ENCODE measurements at places on chromosomes 13 and 19.
A peak's percentile ranks its signal among the peaks of the same experiment; 100 is the strongest.

DNA sequence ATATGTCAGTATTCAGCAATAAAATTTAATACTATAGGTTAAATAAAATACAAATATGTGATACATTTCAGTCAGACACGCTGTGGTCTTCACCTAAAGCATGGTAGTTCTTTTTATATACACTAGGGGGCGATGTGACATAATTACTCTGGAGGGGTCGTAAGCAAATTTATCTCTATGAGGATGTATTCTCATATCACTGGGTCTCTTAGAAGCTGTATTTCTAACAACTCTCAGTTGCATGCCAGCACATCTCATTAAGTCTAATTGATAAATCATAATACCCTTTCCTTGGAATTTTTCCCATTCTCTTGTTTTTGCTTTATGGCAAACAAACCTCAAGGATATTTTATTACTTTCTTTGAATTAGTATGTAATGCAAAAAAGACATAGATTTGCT is 3.9 kb upstream of the PCDH17 start:
- DNase-seq, result peak; percentile 49

- no peak for DNase-seq
Measured at GRCh38 chr19:48968179-48968661, 3.1 kb downstream of the FTL start.

GRCh38 chr19:13700621-13701020 is 63.7 kb upstream of the MRI1 start:
- DNase-seq, result no peak

DNA sequence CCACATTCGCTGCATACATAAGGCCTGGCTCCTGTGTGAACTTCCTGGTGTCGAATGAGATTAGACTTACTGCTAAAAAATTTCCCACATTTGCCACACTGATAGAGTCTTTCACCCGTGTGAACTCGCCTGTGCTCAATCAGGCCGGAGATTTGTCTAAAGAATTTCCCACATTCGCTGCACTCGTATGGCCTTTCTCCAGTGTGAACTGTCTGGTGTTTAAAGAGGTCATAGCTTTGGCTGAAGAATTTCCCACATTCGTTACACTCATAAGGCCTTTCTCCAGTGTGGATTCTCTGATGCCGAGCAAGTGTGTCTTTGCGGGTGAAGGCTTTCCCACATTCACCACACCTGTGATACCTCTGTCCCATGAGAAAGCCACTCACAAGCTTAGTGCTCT is 6.5 kb downstream of the ZNF671 start:
- no peak for DNase-seq

- DNase-seq, result no peak
Measured at GRCh38 chr19:1907563-1908363, 2.6 kb downstream of the ADAT3 start.

DNA sequence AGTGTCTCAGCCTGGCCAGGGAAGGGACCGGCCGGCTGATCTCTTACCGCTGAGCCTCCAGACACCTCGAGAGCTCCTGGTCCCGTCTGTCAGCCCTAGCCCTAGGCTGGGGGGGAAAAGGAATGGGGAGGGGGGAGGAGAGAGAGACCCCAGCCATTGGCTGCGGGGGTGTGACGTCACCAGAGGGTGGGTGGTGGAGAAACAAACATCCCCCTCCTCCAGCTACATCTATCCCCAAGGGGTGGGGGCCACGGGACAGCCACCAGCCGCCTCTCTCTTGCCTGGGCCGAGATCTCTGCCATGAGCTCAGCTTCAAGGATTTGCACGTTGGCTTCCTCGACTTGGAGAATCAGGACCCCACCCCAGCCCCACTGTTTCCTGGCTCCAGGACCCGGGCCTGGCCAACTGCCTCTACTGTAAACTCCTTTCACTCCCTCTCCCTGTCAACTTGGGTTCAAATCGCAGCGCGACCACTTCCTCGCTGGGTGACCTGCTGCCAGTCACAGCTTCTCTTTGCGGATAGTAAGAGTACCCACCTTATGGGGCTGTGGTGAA is at the start of gene PRX:
TSS of gene PRX (minus strand) at position 88 of the 555 bp plus-strand sequence. CDS start 5,446 bp downstream, outside the sequence.
- peak; percentile 51 for DNase-seq

DNA sequence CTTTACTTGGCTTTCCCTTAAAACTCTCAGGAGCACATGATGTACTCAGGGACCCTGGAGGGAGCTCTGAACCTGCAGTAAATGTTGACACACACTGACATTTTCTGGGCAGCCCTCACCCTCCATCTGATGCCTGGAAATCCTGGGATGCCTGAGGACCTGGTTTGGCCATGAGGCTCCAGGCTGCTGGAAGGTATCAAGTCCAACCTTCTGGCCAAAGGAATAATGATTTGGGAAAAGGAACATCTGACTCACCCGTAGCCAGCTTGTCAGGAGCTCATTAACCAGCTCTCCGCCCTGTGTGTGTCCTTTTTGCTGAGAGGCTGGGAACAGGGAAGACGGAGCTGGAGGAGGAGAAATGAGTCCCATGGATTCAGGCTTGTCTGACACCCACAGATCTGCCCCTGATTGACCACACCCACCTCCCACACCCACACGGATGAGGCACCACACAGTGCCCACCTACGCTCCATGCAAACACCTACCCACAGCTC is 10.3 kb downstream of the ZNF558 start:
- DNase-seq, result no peak

- no peak for DNase-seq
Measured at GRCh38 chr13:99800011-99800410, 171.6 kb downstream of the ZIC5 start.

GRCh38 chr13:94702181-94703041 is 9.9 kb downstream of the SOX21 start:
- no peak for DNase-seq

GRCh38 chr19:5492635-5493409 is 37.6 kb downstream of the ZNRF4 start:
- DNase-seq, result no peak

- no peak for DNase-seq
Measured at GRCh38 chr19:15241259-15241910, 9.1 kb upstream of the EPHX3 start.

DNA sequence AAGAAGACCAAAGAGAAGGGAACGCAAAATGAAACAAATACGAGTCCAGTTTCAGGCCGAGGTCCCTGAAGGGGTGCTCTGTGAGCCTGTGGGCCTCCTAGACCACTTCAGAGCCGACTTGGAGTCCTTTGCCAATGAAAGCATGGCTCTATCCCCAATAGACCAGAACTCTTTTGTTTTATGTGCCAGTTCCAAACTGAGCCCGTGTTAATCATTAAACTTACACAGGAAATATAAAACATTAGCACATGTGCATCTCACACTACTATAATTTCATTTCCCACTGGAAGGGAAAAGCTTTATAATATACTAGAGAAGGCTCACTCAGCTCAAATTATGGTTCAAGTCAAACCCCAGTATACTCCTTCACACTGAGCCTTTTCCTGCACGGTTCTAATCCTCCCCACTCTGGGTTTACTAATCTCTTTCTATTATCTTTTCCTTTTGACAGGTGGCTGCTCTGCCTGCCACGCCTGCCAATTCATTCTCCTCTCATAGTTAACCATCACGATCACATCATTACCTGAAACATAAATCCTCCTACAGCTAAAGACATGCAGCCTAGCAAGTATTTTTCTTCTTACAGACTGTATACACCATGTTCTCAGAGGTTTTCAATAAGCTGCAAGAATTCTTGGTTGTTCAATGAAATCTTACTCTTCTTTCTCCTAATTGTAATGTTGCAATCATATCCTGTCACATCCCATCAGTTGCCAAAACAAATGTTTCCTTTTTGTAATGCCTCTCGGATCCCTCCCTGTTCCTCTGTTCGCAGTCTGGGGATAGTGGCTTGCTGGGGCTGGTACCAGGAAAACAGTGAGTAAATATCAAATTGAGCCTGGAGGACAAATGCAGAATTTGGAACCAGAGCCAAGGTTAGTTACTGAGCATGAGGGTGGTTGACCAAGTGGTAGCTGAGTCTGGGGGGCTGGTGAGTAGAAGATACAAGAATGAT is 18.8 kb upstream of the WASF3 start:
- DNase-seq, result no peak

DNA sequence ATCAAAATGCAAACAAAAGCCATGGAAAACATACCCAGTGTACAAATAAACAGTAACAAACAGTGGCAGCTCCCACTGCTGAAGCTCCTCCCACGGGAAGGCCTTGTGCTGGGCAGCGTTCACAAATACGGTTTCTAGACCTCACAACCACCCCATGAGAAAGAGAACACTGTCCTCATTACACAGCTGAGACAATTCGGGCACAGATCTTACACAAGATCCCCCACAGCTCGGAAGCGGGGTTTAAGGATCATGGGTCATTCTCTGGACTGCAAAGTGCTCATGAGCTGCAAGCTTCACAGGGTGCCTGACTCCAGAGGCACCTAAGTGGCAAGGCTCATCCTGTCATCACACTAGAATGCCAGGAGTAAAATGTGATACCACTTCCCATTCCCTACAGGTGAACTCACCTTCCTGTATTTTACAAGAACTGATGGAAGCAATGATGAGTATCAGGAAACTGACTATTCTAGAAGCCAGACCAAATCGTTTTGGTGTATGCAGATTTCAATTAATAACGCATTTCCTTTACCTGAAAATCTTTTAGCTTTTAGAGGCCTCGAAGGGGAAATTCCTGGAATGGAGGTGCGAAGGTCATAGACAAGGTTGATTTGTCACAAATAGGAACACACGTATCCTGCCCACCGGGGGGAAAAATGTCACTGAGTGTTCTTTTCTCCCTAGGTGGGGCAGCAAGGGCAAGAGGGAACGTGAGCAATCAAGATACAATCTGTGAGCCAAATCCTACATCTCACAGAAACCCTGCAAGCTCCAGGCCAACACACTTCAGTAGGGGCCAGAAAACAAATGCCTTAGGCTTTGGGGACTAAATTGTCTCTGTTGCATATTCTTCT is 41.2 kb downstream of the STK24 start:
- no peak for DNase-seq

DNA sequence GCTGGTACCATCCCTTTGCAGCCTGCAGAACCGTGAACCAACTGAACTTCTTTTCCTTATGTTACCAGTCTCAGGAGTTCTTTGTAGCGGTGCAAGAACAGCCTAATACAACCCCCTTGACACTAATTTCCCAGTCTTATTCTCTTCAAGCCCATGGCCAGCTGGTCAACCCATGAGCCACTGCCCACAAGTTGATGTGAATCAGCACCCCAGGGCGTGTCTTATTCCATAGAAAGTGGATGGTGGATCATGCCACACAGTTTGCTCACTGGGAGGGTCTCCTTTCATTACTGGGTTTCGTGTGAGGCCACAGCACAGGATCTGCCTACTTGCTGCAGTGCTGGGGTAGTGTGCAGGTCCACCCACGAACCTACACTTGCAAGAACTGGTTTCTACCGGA is 27.0 kb downstream of the TEX29 start:
- no peak for DNase-seq

DNA sequence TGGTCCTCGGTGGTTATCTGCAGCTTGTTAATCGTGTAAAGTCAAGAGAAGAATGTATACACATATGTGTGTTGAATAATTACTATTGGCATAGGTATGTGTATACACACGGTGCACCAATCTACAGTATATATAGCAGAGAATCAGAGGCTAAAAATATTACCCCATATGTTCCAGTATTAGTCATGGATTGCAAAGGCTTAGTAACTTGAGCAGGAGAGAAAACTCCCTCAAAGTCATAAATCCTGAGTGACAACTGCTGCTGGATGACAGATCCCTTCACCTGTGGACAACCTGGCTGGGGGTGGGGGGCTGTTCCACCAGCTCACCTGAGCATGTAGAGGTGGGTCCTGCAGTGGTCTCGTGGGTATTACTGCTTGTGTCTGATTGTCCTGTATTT is 185.0 kb downstream of the ZNF536 start:
- DNase-seq, result no peak

DNA sequence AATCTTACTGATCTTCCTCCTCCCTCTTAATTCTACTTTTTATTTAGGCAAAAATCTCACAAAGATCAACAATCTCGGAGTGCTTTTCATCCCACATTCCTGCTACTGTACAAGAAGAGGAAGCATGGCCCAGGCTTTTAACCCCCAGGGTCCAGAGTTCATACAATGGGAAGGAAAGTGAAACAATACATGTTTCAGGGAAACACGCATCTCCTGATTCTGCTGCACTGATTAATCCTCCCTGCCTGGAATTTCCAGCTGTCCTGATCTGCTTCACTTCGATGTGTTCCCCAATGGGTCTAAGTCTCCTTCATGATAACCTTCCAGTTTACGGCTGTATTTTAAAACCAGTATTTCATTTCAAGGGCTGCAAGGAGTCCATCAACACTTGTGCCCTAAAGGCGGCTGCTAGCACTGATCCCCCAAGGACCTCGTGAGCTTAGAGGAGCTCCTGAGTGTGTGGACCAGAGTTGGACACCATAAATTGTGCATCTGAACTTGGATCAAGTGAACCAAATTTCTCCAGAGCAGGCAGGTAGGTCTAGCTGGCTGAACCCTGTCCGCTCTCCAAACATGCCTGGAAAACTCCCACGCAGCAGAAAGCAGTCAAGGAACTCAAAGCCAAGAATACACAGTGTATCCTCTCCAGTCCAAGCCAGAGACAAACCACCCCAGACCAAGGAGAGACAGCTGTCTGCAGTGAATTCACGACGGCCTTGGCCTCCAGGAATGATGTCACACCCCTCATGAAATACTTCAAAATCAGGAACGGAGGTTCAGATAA is 44.3 kb downstream of the COL4A1 start:
- DNase-seq, result no peak

DNA sequence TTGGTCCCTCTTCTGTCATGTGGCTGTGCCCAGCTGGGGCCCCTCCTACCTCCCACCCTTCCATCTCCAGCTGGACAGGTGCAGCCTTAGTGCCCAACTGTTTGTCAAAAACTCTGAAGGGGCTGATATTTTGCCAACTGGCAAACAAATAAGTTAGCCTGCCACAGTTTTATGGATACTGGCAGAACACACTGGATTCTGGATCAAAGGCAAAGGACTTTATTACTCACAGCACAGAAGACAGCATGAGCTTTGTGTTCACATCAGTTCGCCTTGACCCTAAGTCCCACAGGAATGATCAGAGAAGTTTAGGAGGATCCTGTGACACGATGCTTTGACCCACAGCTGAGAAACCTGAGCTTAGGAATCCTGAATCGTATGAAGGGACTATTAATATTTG is 16.4 kb downstream of the KLK2 start:
- no peak for DNase-seq

GRCh38 chr13:27055526-27055925 is 116.1 kb downstream of the USP12 start:
- DNase-seq, result no peak

DNA sequence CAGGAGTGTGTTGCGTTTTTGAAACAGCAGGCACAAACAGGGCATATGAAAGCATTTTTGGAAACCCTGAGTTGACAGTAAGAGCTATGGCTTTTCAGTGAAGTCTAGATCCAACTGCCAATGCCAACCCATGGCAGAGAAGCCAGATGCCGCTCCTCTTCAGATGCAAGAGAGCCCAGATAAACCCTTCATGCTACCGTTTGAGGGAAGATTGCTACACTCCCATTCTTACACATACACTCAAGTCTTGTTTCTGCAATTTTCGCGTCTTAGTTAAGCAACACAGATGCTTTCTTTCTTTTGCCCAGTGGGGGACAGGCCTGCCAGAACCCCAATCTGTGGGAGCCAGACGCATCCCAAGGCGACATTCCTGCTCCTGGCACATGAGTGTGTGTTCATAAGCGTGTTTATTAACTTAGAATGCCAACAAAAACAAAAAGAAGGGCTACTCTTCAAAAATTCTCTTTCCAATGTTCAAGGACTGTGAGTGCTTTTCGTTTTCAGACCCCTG is 10.4 kb downstream of the BORCS8 start:
- DNase-seq, result no peak
